Mesothelial cell of epicardium (in vitro differentiated cells): ENCODE measurements at places on chromosomes 5 and 9.

DNA sequence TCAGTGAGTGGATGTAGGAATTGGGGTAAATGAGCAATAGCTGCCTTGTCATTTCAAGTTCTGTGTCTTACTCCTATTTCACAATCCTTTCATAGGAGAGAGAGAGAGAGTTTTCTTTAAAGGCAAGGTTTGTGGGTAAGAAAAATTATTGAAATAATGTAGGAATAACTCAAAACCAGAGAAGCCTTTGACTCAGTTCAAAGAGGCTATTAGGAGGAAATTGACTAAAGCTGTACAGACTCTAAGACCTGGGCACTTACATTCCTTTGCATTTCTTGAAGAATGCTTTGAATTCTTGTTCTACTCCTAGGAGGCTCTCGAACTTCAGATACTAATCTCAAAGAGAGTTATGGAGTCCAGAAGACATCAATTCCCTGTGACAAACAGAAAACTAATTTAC is 257.1 kb downstream of the FBXL7 start:
- DNase-seq: no peak

GRCh38 chr5:166724284-166724683 is 1567.2 kb upstream of the WWC1 start:
- DNase-seq: no peak

DNA sequence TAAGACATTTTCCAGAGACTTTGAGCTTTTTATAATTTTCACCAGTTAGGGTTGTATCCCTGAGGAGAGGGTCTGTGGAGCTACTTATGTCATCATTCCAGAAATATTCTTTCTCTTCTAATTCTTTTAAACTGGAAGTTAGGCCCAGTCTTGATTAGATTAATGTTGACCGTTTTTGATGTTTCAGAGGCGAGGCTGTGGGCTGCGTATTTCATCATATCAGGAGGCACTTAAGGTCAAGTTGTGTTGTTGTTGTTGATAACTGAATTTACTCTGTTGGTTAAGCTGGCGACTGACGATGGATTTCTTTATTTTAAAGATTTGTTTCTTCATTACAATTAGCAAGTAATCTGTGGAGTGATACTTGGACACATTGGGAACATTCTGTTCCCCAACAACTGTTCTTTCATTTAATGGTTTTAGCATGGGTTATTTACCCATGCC is 20.1 kb downstream of the IPO11 start:
- no peak for DNase-seq

DNA sequence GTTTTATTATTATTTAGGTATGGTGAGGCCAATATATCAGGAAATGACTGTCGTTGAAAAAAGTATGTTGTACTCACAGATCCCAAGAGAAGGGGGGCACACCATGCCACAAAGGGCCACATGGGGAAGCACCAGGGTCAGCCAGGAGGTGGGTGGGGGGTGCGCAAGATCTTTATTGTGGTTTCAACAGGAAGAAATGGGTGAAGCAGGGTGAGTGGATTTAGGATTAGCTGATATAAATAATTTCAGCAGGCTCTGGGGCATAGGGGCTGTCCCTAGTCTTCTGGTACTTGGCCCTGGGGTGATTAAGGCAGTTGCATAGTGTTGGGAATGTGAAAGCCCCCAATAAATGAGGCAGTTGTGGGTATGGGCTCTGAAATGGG is 8.6 kb downstream of the PDCD1LG2 start:
- DNase-seq: no peak

- no peak for DNase-seq
These were observed 762 bp upstream of the ST6GALNAC4 start for GRCh38 chr9:127917603-127918002.

GRCh38 chr5:94691949-94692348 is 73.5 kb downstream of the SLF1 start:
- DNase-seq: no peak

DNA sequence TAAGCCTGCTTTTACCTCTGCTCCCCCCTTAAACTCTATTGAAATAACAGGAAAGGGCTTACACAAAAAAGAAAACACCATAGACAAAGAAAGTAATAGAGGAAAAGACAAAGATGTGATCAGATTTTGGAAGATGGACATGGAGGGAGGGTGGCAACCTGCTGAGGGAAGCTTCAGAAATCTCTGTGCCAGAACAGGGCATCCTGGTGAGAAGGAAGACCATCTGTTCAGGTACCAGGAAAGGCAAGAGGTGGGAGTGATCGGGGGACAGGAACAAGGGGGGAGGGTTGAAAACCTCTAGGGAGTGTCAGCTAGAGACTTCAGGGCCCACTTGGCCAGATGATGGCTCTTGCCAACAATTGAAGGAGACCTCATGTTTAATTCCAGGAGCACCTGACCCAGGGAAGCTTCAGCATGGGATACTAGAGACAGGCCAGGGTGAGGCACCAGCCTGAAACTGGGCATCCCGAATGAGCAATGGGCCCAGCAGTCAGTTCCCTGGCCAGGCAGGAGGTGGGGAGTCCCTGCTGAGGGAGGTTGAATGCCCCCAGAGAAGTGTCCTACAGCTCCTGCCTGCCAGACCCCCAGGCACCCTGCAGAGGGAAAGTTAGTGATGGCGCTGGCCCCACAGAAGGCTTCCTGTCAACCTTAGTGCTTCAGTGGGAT is 8.2 kb downstream of the SQSTM1 start:
- no peak for DNase-seq

DNA sequence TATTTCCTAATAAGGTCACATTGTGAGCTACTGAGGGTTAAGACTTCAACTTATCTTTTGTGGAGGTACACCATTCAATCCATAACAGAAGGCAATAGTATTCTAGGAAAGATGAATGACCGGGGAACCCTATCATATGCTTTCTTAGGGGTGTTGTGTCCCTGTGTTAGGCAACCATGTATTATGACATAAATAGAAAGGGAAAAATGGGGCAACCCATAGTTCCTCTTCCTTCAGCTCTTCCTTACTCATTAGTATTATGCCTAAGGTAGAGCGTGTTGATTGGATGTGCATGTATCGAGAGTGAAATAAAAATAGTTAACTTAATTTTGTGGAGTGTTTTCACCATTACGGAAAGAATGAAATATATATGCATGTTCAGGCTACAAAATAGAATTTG is 6.0 kb upstream of the CCNJL start:
- no peak for DNase-seq

GRCh38 chr5:40962207-40962955 is 53.1 kb downstream of the C7 start:
- no peak for DNase-seq

DNA sequence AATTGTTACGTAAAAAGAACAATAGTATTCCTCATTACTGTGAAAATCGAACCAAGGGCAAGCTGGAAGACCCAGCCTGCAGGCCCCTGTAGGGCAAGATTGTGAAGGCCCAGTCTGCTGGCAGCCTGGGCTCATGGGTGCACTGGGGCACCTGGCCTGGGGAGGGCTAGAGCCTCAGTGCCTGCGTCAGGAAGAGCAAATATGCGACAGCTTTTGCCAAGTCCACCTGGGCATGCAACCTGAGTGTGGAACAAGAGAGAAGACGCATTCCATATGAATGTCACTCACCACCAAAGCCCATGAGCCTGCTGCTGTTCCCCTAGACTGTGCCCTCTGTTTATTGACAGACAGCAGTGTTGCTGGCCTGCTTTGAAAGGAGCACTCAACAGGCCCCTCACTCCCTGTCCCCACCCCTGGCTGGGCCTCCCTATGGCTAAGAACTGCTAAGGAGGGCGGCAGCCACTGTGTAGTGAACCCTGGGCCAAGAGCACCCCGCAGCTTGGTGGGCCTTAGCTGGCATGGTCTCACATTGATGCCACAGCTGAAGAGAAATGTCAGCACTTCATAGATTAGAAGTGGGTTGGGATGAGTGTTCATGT is 28.2 kb downstream of the PSD2 start:
- DNase-seq: no peak

GRCh38 chr9:115694991-115695390 is 458.6 kb upstream of the PAPPA start:
- DNase-seq: no peak

DNA sequence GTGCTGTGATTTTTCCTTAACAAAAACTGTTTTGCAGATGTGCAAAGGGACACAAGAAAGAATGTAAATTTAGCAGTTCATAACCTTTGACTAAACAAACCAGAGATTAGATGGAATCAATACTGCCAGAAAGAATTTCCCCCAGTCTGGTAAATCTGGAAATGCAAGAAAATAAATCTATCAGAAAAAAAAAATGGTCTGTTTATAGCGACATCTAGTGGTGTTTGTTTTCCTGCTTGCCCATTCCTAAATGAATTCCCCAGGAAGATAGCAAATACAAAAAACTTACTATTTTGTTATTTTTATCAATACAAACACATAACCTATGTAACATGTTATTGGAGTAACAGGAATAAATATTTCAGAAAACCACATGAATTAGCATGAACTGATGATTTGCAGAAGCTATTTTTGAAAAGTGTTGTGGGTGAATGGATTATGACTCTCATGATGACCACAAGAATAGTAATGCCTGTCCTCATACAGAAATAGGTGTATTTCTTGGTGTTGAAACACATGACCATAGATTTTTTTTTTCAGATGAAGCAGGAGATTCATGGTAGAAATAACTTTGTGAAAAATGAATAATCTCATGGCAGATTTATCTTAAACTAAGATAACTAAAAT is 1703.8 kb downstream of the MAT2B start:
- DNase-seq: no peak

DNA sequence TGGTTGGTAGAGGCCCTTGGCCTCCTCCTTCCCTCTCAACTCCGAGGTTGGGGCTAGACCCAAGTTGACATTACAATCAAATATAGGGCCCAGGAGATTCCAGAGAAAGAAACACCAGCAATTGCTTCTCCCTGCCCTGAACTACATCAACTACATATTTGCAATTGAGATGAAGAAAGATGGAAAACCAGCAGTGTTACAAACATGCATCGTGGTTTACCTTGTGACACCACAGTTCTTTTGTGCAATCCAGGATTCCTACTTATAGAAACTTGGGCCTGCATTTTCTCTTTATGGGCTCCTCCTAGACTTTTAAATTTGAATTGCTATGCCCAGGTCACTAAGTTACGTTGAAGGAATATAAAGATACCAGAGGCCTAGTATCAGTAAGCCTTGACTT is 126.7 kb downstream of the DCP2 start:
- DNase-seq: no peak

DNA sequence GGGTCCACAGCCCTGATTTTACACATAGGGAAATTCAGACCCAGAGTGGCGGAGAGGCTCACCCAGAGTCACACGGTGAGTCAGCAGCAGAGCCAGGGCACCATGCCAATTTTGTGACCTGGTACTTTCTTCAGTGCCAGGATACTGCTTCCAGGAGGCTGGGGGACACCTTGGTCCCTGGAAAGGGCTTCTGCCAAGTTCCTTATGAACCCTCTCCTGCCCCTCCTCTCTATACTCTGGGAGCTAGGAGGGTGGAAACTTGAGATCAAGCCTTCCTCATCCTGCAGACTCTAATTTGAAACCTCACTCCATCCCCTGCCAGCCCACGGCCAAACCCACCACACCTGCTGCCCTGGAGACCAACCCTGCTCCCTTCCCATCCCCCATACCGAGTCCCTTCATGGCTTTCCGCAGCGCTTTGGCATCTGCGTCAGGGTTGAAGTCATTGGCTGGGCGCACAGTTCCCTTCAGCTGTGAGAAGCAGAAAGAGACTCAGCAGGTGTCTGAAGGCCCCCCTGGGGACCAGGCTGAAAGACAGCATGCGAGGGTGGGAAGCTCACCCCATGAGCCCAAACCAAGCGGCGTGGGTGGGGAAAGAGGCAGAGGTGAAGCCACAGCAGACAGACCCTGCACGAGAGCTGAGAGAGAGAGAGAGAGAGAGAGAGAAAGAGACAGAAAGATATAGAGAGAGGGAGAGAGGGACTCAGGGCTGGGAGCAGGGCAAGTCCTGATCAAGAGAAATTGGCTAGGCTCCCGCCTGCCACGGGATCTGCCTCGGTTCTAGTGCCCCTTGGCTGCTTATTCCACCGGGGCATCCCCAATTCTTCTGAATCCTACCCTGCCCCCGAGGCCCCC is 33.5 kb downstream of the ANXA6 start:
- DNase-seq: no peak

GRCh38 chr5:78983601-78984438 is 1.3 kb downstream of the ARSB start:
- DNase-seq: no peak

DNA sequence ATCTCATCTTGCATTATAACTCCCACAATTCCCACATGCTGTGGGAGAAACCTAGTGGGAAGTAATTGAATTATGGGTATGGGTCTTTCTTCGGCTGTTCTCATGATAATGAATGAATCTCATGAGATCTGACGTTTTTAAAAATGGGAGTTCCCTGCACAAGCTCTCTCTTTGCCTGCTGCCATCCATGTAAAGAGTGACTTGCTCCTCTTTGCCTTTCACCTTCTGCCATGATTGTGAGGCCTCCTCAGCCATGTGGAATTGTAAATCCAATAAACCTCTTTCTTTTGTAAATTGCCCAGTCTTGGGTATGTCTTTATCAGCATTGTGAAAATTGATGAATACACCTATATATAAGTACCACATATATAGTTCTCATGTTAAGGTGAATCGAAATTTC is 961.7 kb upstream of the COX7C start:
- no peak for DNase-seq

- no peak for DNase-seq
These were observed 453 bp downstream of the CPEB4 start for GRCh38 chr5:173888473-173889131.

DNA sequence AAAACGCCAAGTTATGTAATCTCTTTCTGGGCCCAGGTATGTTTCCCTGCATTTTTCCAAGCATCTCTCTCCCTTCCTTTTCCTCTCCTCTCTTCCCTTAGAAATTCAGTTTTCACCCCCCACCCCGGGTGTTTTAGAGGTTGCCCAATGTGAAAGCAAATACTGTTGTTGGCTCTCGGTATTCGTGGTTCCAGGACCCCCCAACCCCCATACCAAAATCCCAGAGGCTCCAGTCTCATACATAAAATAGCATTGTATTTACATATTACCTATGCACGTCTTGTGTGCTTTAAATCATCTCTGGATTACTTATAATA is 48.8 kb downstream of the ACER2 start:
- DNase-seq: no peak

GRCh38 chr5:116814626-116815385 is 240.2 kb upstream of the SEMA6A start:
- no peak for DNase-seq

DNA sequence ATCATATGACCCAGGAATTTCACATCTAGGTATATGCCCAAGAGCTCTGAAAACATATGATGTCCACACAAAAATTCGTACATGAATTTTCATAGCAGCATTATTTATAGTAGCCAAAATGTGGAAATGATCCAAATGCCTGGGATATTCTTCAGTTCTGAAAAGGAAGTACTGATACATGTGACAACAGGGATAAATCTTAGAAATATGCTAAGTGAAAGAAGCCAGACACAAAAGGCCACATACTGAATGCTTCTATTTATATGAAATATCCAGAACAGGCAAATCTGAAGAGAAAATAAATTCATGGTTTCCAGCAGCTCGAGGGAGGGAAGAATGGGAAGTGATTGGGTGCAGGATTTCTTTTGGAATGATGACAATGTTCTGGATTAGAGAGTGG is 16.8 kb upstream of the ZBTB43 start:
- no peak for DNase-seq

GRCh38 chr9:127109212-127109711 is 13.2 kb downstream of the ANGPTL2 start:
- DNase-seq: no peak

- DNase-seq: no peak
These were observed 12.0 kb downstream of the ISL1 start for GRCh38 chr5:51395245-51395644.

GRCh38 chr9:133701981-133702797 is 36.0 kb downstream of the SARDH start:
- no peak for DNase-seq
